ENCODE measurements at places on chromosomes 11 and 22.

DNA sequence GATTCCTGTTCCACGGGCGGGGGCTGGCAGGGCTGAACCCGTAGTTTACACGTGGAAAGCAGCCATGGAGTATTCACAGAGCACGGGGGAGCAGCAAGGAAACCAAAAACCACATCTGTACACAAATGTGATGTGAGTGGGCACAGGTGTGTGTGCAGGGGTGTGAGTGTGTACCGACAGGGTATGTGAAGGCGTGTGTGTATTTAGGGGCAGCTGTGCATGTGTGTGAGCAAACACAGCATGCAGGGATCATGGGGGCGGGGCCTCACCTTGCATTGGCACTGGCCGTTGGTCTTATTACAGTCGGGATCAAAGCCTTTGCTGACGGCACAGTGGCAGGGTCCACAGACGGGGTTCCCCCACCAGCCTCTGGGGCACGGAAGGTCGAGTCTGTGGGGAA is 58.4 kb downstream of the TRMU start:
- DNase-seq, result no peak

DNA sequence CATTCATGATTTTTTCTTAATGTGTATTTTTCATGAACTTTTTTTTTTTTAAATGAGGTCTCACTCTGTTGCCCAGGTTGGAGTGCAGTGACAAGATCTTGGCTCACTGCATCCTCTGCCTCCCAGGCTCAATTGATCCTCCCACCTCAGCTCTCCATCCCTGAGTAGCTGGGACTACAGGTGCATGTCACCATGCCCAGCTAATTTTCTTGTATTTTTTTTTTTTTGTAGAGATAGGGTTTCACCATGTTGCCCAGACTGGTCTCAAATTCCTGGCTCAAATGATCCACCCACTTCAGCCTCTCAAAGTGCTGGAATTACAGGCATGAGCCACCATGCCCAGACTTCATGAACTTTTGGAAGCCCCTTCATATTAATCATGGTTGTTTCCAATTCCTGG is 49.7 kb downstream of the ADAMTS15 start:
- DNase-seq, result no peak

DNA sequence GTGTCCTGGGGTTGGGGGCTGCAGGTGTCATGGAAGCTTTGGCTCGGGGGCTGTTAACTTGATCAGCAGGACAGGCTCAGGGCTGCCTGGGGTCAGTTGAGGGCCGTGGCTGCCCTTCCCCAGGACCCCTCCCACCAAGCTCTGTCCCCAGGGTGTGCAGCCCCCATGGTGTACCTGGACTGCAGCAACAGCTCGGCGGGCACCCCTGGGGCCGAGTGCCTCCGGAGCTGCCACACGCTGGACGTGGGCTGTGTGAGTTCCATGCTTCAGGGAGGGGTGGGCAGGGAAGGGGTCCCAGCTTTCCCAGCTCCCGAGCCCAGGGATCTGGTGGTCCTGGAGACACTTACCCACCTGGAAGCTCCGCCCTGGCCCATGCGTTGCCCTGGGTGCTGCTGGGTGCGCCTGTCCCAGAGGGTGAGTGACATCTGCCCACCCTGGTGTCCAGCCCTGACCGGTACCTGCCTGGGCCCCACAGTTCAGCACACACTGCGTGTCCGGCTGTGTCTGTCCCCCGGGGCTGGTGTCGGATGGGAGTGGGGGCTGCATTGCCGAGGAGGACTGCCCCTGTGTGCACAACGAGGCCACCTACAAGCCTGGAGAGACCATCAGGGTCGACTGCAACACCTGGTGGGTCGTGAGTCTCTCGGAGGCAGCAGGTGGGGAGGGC is 11.3 kb downstream of the MUC5B start:
- no peak for DNase-seq

DNA sequence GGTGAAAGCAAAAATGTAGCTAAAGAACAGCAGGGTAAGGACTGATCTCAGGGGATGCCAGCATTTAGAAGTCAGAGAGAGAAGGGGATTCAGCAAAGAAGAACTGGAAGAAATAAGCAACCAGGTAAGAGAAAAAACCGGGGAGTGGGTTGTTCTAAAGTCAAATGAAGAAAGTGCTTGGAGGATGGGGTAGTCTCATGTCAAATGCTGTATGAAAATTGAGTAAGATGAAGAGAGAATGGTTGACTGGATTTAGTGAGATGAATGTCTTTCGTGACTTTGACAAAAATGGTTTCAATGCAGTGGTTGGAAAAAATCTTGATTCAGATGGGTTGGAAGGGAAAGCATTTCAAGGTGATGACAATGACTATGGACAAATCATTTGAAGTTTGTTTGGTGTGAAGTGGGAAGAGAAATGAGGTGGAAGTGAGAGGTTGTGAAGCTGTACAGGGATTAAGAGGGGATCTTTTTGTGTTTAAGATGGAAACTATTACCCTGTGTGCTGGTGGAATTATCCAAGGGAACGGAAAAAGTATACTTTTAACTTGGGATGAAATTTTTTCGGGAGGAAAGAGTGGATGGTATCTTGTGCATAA is 484.0 kb downstream of the ETS1 start:
- no peak for DNase-seq

- no peak for DNase-seq
These were observed 430.6 kb downstream of the BUD13 start for GRCh38 chr11:116342148-116342547.

- peak; percentile 65 for DNase-seq
These were observed 17.1 kb upstream of the EFCAB6 start for GRCh38 chr22:43828998-43829782.

- DNase-seq, result no peak
These were observed 23.0 kb downstream of the OTOG start for GRCh38 chr11:17570034-17570433.

- DNase-seq, result no peak
These were observed 2.7 kb downstream of the CCND1 start for GRCh38 chr11:69643646-69644045.

DNA sequence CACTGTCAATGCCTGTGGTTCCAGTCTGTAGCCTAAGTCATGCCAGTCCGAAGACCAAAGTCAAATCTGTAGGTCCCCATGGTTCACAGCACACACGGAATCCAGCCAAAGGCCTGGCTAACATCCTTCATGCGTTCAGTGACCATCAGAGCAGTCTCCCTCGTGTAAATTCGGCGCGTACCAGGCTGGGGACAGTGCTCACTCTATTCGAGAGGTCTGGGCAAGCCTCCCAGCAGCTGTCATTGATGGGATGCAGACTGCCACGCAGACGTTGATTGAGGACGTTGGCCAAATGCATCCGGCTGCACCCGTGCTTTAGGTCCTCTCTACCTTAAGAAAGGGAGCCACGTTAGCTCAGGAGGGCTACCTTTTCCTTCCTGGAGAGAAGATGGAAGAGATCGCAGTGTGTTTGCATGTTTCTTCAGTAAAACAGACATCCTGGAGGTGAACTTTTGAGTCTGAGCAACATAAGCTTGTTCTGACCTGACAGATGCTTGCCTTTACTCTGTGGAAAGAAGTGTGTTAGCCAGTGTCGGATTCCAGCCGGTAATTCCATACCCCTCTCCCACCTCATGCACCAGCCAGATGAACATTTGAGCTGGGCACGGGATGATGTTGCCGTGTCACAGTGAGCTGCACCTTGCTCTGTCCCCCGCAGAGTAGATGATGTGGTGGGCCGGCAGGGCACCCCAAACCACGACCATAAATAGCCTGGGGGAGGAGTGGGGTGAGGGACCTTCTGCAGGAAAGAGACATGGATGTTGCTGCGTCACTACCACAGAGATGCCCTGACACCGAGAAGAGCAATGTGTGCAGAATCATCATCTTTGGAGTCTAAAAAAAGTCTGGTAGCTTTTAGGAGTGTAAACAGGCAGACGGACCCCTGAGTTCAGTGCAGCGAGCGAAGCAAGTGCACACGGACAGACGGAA is 12.2 kb downstream of the CTTN start:
- no peak for DNase-seq

DNA sequence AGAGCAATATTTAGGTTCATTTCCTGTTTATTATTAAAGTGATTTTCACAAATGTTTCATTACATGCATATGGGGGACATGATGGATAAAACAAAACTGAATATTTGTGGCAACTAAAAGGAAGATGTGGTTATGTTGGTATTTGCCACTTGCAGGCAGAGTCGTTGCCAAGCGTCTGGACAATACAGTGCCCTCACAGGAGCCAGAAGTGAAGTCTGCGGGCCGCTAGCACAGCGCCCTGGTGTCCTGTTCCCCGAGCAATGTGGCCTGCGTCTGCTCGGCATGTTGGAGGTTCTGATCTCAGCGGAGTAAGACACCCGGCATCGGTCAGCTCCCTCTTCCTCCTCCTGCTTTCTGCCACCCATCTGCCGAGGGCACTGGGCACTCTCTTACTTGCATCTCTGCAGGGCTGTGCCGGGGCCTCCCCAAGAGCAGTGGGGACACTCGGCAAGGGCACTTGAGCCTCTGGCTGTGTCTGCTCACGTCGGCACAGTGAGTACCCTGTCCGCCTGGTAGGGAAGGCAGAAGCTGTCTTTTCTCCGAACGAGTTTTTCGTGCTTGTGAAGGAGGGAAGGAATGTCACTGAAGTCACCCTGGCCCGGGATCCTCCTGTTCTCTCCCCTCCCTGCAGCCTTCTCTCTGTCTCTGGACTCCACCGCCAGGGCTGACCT is 10.5 kb upstream of the TTLL12 start:
- peak; percentile 51 for DNase-seq

DNA sequence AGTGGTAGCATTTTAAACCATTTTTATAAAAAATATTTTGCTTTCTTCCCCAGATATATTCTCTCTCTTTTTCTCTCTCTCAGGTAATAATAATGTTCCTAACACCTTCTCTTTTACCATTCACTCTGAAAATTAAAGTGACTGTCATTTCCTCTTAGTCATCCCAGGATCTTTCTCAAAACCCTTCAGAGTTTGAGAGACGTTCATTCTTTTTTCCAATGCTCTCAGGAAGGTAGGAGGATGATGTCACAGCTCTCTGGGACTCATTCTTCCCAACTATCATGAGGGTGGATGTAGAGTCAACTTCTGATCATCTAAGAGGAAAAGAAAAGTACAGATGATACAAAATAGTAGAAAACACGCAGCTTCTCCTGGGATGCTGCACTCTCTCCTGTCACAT is 60.2 kb upstream of the CRTAM start:
- no peak for DNase-seq

DNA sequence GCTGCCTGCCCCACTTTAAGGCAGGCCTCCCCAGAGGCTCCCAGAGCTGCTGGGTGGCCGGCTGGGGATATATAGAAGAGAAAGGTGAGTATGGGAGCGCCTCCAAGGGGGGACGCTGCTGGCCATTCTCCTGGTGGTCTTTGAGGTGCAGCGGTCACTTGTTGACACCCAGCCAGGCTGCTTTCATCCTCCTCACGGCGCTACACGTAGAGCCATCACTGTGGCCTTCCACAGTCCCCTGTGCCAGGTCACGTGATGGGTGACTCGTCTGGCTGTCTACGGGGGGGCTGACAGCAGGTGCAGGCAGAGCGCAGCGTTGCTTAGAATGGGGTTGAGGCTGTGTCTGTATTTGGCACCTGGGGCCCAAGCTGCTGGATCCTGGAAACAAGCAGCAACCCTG is 1.9 kb downstream of the ACR start:
- no peak for DNase-seq

DNA sequence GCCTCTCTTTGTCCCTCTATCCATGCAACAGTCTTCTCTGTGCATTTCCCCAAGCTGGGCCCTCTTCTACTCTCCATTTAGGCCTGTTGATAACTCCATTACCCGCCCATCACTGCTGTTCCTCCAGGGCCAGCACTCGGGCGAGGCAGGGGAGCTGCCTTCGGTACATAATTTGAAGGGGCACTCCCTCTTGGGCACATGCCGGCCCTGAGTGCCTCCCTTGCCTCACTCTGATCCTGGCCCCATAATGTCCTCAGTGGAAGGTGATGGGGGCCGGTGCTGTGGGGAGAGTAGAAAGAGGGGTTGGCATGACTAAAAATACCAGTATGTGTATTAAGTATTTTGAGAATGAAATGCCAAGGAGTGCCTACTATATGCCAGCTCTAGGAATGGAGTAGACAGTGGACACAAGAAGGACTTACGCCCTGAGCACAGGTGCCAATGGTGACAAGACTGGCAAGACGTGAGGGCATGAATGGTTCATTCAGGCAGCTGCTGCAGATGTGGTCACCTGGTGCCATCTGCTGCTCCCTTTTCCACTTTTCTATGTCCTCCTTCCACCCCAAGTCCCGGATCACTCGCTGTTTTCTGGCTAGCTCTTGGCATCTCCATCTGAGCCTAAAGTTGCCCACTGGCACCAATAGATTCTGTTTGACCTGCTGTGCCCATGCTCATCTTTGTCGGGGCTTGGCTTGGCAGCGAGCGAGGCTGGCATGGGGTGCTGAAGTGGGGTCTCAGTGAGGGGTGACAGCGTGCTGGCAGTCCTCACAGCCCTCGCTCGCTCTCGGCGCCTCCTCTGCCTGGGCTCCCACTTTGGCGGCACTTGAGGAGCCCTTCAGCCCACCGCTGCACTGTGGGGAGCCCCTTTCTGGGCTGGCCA is 22.6 kb downstream of the TMEM218 start:
- DNase-seq, result no peak

DNA sequence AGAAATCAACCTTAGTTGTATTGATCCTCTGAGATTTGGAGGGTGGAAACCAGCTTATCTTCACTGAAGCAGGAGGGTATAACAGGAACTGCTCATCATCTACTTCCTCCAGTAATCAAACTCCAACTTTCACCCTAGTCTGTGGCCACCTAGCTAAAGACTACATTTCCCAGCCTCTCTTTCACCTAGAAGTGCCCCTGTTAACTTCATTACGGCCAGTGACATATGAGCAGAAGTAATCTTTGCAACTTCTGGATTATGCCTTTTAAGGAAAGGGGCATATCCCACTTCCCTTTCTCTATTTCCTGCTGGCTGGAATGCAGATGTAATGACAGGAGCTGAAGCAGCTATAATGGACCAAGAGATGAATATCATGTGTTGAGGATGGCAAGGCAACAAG is 7.6 kb upstream of the VPS37C start:
- DNase-seq, result no peak

DNA sequence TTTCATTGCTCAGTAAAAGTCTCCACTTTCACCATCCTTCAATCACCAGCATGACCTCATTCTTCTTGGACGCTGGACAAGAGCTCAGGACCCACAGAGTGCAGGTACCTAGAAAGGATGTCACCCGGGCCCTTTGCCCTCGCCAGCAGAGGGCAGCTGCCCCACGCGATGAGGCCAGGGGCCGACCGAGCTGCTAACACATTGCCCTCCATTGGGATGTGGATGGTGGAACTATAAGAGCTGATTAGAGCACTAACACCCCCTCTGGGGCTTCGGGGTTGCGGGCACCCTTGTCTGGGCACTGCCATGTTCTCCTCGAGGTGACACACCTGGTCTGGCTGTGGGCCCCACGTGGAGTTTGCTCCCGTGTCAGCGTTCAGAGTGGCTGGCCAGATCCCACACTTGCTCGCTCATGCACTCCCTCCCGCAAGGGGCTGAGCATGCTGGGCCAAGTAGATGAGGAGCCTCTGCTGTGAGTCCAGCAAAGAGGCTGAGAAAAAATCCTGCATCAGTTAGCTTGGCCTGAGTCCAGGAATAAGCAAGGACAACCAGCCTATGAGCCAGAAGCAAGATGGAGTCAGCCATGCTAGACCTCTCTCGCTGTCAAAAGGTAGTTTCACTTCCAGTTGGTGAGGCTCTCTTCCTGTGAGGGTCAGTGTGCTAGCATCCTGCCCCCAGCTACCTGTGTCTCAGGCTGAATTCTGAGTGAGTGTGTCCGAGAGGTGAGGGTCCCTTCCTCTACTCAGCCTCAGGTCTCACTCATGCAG is 9.8 kb downstream of the KRTAP5-6 start:
- DNase-seq, result no peak

- DNase-seq, result no peak
These were observed 16.9 kb upstream of the MTCH2 start for GRCh38 chr11:47659276-47659675.

Data from fibroblast of skin of scalp (primary cell).